CD4-positive, alpha-beta T cell (primary cell): ENCODE measurements at places on chromosomes 12 and 14.

GRCh38 chr12:62717643-62718042, 217.3 kb downstream of the PPM1H start:
- no peak overlapping the region for H3K4me3 ChIP-seq
- H3K36me3 ChIP-seq: no peaks in the 10 kb centered on the region
- no peaks in the 10 kb centered on the region for H3K4me1 ChIP-seq
- H3K27ac ChIP-seq: no peak overlapping the region

DNA sequence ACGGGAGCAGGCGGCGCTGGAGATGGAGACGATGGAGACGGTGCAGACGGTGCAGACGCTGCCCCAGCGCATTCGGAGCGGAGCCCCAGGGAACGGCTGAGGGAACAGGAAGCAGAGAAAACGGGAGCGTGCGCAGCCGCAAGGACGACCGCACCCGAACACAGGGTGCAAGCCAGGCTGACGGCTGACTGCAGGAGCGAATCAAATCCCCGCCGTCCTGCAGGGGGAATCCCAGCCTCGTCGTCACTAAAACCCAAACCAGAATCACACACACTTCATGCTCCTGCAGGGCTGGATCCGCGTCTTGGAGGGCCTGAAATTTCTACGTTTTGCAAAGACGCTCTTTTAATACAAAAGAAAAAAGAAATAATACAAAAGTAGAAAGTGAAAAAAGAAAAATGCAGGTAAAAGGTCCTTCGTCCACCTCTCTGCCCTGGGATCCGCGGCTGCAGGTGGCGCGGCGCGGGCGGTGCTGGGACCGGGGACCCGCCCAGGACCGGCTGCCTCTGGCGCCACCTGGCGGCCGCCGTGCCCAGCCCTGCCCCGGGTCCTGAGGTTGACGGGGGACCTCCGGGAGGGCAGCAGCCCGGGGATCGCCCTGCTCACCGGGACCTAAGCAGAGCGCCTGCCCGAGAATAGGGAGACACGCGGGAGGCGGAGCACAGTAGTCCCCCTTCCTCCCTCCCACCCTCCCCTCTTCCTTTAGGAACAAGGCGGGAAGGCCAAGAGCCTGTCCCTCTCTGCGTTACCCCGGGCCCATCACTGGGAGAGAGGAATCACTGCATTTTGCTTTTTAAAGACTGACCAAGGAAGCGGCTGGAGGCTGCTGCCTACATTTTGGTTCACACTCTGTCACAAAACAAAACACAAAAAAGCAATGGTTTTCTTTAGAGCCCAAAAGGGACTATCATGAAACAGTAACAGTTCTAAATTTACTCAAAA, 20.1 kb downstream of the STX2 start:
- no peaks in the 10 kb centered on the region for H3K27me3 ChIP-seq
- peak overlapping the region; percentile 75 for H3K4me3 ChIP-seq
- peak; percentile 69 for DNase-seq
- peaks cover 12% of the 10 kb centered on the region for H3K36me3 ChIP-seq
- peaks cover 11% of the 10 kb centered on the region for H3K4me1 ChIP-seq

GRCh38 chr14:88695870-88696269, 96.9 kb downstream of the EML5 start:
- no peaks in the 10 kb centered on the region for H3K27me3 ChIP-seq
- H3K4me1 ChIP-seq: no peaks in the 10 kb centered on the region
- H3K4me3 ChIP-seq: no peak overlapping the region

DNA sequence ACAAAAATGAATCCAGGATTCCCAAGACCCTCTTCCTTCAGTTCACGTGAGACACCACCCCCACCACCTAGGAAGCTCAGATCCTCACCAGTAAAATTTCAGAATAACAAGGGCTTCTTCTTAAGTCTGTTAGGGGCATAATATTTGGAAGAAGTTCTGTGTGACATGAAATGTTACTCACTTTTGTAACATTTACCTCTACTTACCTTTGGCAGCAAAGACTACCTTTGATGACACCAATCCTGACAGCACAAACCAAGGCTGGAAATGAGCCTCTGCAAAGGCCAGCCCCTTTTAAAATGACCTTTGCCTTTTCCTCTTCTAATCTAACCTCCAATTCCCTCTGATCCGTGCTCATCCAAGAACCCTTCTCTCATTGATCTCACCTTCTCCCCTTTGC, 19.4 kb upstream of the KRT77 start:
- no peaks in the 10 kb centered on the region for H3K4me1 ChIP-seq
- H3K27me3 ChIP-seq: no peaks in the 10 kb centered on the region
- DNase-seq: no peak
- H3K4me3 ChIP-seq: no peak overlapping the region

DNA sequence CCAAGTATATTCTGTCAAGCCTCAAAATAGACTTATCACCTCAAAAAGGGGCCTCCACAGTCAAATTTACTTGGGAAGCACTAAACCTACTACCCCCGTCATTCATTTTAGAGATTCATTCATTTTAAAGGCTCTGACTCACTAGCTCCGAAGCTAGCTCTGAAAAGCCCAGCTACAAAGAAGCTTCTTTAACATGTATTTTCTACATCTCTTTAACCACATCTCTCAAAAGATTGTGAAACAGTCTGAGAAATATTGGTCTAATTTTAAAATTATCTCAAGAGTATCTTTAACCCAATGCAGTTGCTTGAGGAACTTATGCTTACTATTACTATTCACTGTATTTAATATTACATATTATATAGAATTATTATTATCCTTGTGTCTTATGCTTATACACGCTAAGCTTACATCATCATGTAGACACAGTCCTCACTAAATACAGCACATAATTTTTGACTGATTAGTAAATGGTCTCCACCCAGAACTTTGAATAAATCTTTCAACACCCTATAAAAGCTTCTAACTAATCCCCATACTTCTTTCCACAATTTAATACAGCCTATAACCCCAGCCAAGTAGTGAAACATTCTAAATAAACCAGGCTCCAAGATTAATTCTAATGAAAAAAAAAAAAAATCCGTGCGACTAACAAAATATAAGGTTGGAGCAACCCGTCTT, 7.8 kb downstream of the NT5DC3 start:
- no peak overlapping the region for H3K27ac ChIP-seq
- no peaks in the 10 kb centered on the region for H3K27me3 ChIP-seq
- DNase-seq: no peak
- H3K4me1 ChIP-seq: no peaks in the 10 kb centered on the region
- no peak overlapping the region for H3K4me3 ChIP-seq

- DNase-seq: no peak
- H3K27ac ChIP-seq: no peak overlapping the region
- no peaks in the 10 kb centered on the region for H3K27me3 ChIP-seq
- H3K36me3 ChIP-seq: no peaks in the 10 kb centered on the region
- H3K4me1 ChIP-seq: no peaks in the 10 kb centered on the region
- no peak overlapping the region for H3K4me3 ChIP-seq
Observed at GRCh38 chr14:87121716-87122115, 871.3 kb downstream of the GALC start.

DNA sequence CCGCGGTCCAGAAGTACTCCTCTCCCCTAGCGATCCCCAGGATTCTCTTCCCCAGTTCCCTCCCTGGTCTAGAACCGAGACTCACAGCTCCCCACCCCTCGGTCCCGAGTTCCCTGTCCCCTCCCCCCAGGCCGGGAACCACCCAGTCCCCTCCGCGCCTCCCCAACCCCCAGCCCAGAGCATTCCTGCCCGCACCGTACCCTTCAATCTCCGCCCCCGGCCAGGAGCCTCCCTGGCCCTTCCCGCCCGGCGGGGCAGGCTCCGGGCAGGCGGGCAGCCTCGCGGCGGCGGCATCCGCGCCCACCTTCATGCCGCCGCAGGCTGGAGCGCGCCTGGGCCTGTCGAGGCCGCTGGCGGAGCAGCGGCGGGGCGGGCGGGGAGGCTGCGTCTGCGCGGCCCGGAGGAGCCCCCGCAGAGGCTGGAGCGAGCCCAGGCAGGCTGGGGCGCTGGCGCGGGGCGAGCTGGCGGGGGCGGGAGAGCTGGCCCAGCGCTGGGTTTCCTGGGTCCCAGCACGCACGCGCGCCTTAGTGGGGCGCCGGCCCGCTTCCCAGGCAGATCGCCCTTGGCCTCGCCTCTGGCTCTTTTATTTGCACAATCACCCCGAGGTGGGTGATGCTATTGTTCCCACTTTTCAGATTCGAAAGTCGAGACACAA, 22.2 kb upstream of the GPR132 start:
- peaks cover 5% of the 10 kb centered on the region for H3K27me3 ChIP-seq
- peak overlapping the region; percentile 60 for H3K4me3 ChIP-seq
- no peak for DNase-seq
- H3K27ac ChIP-seq: peak overlapping the region; percentile 46
